ENCODE measurements at places on chromosomes 16 and 17.
A peak's percentile ranks its signal among the peaks of the same experiment; 100 is the strongest.

- DNase-seq: peak; percentile 24
Measured at GRCh38 chr17:47297661-47298400, 25.9 kb upstream of the EFCAB13 start.

- DNase-seq: no peak
Measured at GRCh38 chr16:63617047-63617989, 1504.5 kb downstream of the CDH11 start.

DNA sequence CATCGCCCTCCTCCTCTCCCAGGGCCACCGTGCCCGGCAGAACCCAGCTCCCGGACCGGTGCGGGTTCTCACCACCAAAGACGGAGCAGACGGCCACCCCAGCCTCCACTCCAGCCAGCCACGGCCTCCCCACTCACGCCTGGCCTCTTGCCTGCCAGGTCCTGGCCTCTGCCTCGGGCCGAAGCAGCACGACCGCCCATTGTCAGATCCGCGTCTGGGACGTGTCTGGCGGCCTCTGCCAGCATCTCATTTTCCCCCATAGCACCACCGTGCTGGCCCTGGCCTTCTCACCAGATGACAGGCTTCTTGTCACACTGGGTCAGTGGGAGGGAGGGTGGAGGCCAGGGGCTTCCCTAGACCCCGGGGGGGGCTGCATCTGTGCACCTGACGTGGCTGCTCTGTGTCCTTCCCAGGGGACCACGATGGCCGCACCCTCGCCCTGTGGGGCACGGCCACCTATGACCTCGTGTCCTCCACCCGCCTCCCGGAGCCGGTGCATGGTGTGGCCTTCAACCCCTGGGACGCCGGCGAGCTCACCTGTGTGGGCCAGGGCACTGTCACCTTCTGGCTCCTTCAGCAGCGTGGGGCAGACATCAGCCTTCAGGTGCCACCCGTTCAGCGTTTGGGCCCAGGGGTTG, 6.6 kb upstream of the RHOT2 start:
- DNase-seq: no peak

GRCh38 chr16:83911290-83911689, 12.4 kb downstream of the MLYCD start:
- no peak for DNase-seq

DNA sequence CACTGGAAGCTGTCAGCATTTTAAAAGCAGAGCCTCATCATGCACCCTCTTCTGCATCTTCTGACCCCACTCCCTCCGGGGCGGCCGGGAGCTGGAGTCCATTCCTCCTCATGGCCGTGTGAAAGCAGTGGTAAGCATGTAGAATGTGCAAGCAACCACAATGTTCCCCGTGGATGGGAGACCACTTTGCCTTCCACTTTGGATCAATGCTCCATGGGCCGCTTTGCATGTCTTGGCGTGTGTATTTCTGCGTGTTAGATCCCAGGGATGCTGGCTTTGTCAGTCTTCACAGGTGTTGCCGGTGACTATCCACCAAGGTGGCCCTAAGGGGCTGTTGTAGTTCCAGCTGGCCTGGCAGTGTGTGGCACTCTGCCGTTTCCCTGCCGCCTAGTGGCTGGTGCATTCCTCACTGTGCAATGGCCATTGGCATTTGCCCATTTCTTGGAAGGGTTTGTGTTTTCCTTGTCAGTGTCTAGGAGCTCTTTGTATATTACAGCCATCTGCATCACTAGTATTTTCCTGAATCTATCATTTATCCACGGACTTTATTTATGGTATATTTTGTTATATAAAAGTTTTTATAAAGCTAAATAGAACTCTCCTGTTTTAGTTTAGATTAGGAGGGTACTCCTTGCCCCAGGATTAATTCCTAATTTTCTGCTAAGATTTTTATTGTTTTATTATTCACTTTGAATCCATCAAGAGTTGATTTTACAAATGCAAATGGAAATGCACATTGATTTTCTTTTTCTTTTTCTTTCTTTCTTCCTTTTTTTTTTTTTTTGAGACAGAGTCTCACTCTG, 5.8 kb upstream of the ALDH3A1 start:
- DNase-seq: peak; percentile 49

DNA sequence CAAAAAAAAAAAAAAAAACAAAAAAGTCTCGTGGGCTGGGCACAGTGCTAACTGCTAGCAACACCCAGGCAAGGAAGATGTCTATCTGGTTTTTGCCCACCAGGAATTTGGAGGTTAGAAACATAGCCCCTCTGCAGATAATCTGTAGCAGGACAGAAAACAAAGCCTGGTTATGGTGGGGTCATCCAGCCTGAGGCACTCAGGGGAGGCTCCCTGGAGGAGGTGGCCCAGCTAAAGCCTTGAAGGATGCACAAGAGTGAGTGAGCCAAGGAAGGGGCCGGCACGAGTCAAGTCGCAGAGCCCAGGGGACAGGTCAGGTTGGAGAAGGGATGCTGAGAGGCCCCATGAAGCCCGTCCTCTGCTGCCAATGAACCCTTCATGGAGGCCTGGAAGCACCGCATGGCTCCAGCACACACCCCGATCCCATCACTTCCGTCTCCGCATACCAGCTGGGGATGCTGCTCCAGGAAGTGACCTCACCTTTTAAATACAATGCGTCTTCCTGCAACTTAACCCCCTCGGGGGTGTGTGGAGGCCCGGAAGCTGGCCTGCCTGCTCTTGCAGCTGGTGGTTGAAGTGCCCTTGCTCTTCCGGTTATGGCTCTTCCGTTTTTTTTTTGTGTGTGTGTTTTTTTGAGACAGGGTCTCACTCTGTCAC, 86.5 kb downstream of the ENGASE start:
- DNase-seq: no peak

DNA sequence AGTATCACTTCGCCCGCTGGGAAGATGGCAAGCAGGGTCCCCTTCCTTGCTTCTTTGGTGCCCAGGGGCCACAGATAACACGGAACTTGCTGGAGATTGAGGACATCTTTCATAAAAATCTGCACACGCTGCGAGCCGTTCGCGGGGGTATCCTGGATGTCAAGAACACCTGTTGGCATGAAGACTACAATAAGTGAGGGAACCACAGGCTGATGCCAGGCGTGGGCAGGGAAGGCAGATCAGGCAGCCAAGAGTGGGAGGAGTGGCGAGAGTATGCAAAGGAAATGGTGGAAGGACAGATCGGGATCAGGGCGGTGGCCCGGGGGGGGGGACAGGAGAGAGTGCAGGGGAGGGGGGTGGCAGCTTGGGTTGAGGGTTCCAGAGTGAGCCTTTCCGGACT, 22.2 kb downstream of the DNAH2 start:
- DNase-seq: no peak

DNA sequence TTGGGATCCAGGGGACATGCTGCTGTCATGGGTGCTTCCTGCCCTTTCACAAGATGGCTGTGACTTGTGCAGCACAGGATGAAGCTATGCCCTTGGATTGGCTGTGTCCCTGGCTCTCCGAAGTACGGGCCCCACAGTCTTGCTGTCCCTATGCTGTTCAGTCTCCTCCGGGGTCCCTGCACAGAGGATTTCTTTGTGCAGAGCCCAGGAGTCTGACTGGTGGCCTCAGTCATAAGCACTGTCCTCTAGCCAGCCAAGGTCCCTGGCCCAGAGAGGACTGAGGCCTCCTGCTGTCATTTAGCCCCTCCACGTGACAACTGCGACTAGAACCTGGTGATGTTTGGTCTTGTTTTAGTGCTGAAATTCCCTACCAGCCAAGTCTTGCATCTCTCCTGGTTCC, 42.4 kb upstream of the CRISPLD2 start:
- DNase-seq: no peak

DNA sequence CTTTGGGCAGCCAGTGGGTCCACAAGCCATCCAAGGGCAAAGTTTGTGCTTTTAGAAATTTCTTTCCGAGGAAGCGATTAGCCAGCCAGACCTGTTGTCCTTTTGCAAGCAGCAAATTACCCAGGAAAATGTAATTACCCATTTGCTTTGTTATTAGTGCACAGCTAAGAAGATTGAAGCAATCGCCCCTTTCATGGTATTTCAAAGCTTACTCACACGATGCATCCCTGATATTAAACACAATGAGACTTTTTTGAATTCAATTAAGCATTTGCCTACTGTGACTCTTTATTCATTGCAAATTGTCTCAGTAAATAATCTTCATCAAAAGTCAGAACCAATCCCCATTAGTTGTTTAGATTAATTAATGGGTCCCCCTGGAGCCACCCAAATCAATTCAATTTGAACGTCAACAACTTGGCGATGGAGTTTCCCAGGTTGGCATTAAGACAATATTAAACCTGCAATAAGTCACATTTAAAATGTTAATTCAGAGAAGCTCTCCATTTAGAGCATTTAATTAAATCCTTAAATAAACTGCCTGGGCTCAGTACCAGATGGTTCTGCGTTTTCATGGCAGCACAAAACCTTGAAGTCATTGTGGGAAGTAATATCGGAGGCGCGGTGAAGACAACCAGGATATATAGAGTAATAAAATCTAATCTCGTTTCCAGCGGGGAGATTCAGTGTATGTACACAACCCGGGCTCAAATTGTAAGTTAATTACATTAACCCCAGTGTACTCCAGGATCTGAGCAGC, 366.2 kb upstream of the TNRC6C start:
- DNase-seq: no peak

GRCh38 chr16:13262270-13263090, 361.1 kb downstream of the SHISA9 start:
- DNase-seq: no peak

GRCh38 chr16:56532714-56533113, 12.9 kb upstream of the BBS2 start:
- DNase-seq: no peak

- DNase-seq: no peak
Measured at GRCh38 chr16:48864055-48864454, 254.1 kb upstream of the N4BP1 start.

DNA sequence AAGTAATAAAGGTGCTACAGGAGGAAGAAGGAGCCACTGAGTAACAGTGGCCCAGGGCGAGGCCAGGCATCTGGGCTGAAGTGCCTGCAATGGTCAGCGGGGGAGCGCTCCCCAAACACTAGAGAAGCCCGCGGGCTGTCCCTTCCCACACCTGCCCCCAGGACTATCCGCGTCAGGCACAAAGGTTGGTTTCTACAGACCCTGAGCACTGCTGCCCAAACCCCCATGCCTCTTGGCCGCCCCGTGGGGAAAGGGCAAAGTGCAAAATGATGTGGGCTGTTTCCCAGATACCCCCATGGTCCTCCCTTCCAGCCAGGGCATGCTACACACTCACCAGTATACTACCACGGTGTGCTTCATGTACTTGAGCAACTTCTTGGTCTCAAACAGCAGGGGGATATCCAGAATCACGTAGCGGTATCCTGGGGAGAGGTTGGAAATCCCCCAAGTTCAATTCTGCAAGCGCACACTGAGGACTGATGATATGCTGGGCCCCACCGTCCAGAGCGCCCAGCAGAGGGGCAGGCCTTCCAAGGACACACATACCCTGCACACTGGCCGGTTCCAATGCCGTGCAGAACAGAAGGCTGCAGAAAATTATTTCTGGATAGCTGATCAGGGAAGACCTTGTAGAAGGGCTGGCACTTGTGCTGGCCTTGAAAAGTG, 21.5 kb downstream of the DCAKD start:
- DNase-seq: no peak

DNA sequence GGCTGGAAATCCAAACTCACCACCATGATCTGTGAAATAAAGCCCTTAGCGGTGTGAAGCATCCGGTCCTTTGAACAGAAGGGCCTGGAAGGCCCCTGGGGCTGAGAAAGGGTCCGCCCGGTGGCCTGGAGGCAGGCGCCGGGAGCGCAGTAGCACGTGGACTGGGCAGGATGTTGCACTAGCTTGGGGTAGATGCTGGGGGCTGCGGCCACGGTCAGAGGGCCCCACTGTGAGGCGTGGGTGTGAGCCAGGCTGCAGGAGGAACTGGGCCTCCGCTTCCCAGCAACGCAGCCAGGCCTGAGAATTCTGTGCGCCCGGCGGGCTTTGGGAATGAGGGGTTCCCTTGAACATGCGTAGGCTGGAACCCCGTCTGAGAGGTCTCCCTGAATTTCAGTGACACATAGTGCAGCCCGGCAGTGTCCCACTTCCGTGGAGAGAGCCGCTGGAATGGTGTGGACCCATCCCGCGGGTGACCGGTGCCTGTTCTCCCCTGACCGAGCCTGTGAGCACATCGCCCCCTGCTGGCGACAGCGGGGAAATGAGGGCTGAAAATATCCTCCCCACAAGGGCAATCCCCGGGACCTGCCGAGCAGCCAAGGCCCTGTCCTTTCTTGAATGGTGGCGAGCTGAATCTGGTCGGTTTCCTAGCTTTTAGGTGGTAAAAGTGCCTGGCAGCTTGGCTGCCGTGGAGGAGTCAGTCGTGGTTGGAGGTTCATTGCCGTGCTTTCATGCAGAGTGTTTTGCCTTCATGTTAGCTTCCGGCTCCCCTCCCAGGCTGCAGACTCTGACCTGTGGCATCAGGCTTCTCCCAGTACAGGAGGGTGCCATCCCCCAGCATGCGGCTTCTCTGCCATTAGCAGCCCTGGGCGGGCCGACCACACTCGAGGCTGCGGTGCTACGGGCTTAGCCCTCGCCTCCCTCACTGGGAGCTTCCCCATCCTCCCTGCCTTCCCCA, 43.8 kb downstream of the DNAJA2 start:
- DNase-seq: no peak

DNA sequence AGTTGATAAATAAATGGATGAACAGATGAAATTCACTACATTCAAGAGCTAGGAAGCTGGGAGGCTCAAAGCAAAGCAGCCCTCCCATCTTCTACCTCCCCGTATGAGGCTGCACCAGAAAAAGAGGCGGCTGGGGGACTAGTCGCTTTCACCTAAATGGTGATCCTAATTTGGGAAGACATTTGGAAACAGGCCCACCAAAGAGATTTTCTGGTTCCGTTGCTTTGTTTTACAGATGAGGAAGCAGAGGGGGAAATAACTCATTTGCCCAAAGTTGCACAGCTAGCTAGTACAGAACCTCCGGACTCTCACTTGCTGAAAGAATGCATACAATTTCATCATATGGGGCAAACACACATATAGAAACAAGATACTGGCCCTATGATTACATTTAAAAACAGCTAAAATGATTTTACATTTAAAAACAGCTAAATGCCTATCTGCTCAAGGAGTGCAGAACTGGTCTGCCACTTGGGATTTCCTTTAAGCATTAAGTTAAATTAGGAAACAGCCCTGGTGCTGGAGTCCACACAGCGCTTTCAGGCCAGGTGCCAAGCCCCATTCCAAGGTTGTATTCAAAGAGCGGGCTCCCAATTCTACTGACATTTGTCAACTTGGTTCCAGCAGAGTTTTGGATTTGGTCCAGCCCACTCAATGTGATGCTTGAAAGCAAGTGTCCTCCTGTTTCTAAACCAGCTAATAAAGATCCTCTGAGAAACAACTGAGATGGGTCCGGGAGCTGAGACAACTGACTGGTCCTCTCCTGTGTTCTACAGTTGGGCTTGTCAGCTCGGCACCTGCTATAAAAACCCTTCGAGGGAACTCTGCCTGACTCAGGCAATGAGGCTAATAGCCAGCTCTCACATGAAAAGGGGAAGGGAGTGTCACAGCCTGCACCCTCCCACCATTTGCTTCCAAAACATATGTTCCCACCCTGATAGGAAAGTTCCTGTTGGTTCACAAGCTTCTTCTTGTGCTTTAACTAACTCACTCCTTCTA, 11.7 kb downstream of the ERN1 start:
- DNase-seq: peak; percentile 70

GRCh38 chr16:23624092-23624491, 17.0 kb downstream of the PALB2 start:
- no peak for DNase-seq

GRCh38 chr17:48618256-48618896, 3.3 kb upstream of the HOXB8 start:
- peak; percentile 65 for DNase-seq

GRCh38 chr17:2266865-2267228, 36.7 kb downstream of the SMG6 start:
- DNase-seq: no peak
